ENCODE measurements at places on chromosomes 3 and 15. TPM values are rescaled to one million over a fixed set of nuclear protein-coding genes. Genes with fewer than 3 reads are reported as not detected.

Gene NMNAT3
- total RNA-seq = 0.59 TPM

Gene PCBP4
- total RNA-seq = 22.4 TPM

Gene MYL3
- not detected for total RNA-seq

Gene GMNC
- total RNA-seq = under 0.01 TPM

Gene NEK10
- total RNA-seq = 58.6 TPM

Gene BAHD1
- total RNA-seq = 10.5 TPM

Gene NPAP1
- not detected for total RNA-seq

Gene DPH3
- total RNA-seq = 21.4 TPM

Gene HHLA2
- total RNA-seq = not detected

Gene CCR9
- total RNA-seq = not detected

Gene CLDN16
- under 0.01 TPM for total RNA-seq

Gene CHAC1
- total RNA-seq = 30.0 TPM

Gene DIS3L
- 44.5 TPM for total RNA-seq

Gene ZSCAN2
- total RNA-seq = 14.7 TPM

Gene IQGAP1
- total RNA-seq = 259 TPM

Gene PLA2G4B
- total RNA-seq = 0.72 TPM

Gene KBTBD13
- total RNA-seq = not detected

Gene ZNF385D
- total RNA-seq = 2.9 TPM

Gene TAMM41
- 8.7 TPM for total RNA-seq

Gene NAALADL2
- total RNA-seq = 23.5 TPM

Data from osteoblast (primary cell).